Activated T-cell treated with anti-CD3 and anti-CD28 coated beads, Interleukin-2, amount 50 U/mL, for 1 hour (primary cell): ENCODE measurements at places on chromosomes 3 and 15.

GRCh38 chr3:176431038-176431418 is 766.3 kb downstream of the TBL1XR1 start:
- DNase-seq = no peak

GRCh38 chr3:19473971-19474580 is 325.8 kb downstream of the KCNH8 start:
- DNase-seq = no peak

DNA sequence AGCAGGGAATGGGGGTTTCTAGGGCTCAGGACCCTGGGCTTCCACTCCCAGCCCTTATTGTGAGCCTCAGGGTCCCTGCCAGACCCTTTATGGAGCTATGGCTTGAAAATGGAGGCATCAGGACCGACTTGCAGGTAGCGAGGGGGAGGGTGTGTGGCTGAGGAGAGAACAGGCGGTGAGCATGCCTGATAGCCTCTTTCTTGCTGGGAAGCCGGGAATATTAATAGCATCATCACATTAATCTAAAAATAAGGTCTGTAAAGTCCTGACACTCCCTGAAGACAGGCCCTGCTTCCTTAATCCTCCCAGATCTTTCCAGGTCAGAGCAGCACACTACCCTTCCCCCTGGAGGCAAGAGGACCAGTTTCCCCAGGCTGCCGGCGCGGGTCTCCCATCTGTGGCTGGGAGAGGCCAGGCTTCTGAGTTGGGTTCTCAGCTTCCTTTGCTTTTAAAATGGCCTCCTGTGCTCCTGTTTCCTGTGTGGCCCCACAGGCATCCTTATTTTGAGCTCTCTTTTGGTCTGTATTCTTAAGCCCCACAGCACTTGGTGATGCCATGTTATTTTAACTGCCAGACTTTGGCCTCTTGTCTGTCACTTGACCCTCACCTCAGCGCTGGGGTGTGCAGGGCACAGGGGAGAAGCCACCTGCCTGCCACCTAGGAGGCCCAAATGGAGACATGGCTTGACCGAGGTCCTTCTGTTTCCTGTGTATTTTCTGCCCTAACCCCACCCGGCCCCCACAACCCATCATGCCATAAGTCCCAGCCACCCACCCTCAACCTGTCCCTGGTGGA is 185.0 kb upstream of the TOPAZ1 start:
- DNase-seq = no peak

GRCh38 chr3:22713936-22714335 is 489.2 kb upstream of the UBE2E2 start:
- no peak for DNase-seq

- no peak for DNase-seq
Observed at GRCh38 chr3:46628901-46629369, 16.6 kb downstream of the FAM240A start.

- no peak for DNase-seq
Observed at GRCh38 chr15:27410996-27411605, 440.1 kb downstream of the GABRG3 start.
